ENCODE measurements at places on chromosomes 5 and 9. TPM values are rescaled to one million over a fixed set of nuclear protein-coding genes. Genes with fewer than 3 reads are reported as not detected.

ENC1 gene
- 100 TPM for total RNA-seq

PCDHA1 gene
- total RNA-seq = 0.83 TPM

BTNL3 gene
- not detected for total RNA-seq

GRXCR2 gene
- not detected for total RNA-seq

DMAC1 gene
- 38.7 TPM for total RNA-seq

DNA sequence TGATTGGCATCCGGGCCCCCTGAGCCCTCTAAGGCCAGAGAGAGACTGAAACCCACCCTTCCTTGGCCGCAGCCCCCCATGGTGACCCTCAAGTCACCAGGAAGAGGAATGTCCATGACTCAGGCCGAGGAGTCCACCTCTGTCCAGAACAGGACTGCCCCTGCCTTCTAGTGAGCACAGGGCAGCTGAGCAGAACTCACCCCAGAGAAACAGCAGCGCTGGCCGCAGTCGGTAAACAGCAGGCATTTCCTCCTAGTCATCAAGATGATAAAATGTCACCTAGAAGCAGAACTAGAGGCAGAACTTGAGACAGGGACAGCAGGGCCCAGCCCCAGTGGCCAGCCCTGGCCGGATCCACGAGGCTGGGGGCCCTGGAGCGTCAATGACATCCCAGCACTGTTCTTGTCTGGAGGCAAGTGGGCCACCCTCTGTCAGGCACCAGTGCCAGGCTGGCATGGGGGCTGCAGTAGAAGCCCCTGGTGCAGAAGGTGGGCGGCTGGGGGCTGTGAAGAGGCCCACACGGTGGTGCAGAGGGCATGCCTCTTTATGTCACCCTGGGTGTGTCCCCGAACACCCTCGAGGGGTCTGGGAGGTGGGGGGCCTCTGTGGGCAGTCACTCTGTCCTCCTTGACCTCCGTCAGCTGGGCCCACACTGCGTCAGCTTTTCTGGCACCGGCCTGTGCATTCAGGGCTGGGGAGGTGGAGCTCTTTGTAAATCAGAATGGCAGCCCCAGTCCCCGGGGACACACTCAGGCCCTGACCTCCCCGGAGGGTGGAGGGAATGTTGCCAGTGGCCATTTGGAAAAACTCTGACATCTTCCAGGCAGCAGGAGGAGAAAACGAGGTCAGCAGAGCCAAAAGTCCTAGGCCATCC is 83.0 kb downstream of the NTNG2 start:
- H3K27ac ChIP-seq = no peak overlapping the region
- no peak for DNase-seq
- H3K4me1 ChIP-seq = peaks cover 9% of the 10 kb centered on the region
- H3K27me3 ChIP-seq = peaks cover 69% of the 10 kb centered on the region
- H3K4me3 ChIP-seq = no peak overlapping the region
- peaks cover 12% of the 10 kb centered on the region for H3K36me3 ChIP-seq

RGS7BP gene
- total RNA-seq = not detected

- DNase-seq = no peak
- no peak overlapping the region for H3K4me3 ChIP-seq
- no peaks in the 10 kb centered on the region for H3K36me3 ChIP-seq
- peaks cover 14% of the 10 kb centered on the region for H3K27me3 ChIP-seq
- H3K27ac ChIP-seq = no peak overlapping the region
Measured at GRCh38 chr9:89731262-89732182, 126.7 kb downstream of the GADD45G start.

DNA sequence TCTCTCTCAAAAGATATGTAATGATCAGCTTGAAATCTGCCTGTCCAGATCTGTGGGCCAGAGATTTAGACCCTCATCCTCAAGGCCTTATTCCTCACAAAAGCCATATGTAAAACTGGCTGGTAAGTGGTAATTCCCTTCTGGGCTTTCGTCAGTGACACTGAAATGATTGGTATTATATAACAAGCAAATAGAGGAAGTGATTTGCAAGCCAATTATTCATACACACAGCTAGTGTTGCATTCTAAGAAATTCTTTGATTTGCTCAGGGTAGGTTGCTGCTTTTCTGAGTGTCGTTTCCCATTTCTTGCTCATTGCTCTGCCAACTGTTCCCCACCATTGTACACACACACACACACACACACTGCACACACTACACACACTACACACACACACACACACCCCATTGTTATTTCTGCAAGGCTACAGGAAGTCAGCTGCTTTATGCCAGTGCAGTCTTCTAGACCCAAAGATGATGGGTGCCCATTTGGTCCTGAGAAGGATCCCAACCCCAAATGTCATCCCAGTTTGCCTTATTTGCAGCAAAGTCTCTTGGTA is 76.8 kb downstream of the PRLR start:
- H3K27ac ChIP-seq = no peak overlapping the region
- DNase-seq = no peak
- no peaks in the 10 kb centered on the region for H3K36me3 ChIP-seq
- no peaks in the 10 kb centered on the region for H3K27me3 ChIP-seq

- no peaks in the 10 kb centered on the region for H3K36me3 ChIP-seq
- no peak overlapping the region for H3K27ac ChIP-seq
- no peaks in the 10 kb centered on the region for H3K4me1 ChIP-seq
- DNase-seq = no peak
- no peaks in the 10 kb centered on the region for H3K27me3 ChIP-seq
- H3K4me3 ChIP-seq = no peak overlapping the region
Measured at GRCh38 chr5:5134107-5134506, 6.0 kb upstream of the ADAMTS16 start.

SPOCK1 gene
- total RNA-seq = 3.3 TPM

DNA sequence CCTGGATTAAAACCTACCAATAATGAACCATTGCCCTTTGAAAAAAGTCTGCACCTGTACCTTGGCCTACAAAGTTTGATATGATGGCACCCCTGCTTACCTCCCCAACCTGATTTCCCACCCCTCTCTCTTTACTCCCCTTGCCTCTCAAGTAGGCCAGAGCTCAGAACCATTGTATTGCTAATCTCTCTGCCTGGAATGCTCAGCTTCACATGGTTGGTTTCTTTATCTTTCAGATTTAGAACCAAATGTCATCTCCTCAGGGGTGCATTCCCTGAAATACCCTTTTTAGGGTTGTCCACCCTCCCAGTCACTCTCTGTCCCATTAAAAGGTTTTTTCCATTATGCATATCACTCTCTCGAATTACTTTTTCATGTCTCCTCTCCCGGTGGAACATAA is 116.6 kb upstream of the VCAN start:
- no peak overlapping the region for H3K4me3 ChIP-seq
- H3K4me1 ChIP-seq = no peaks in the 10 kb centered on the region
- no peaks in the 10 kb centered on the region for H3K36me3 ChIP-seq
- no peaks in the 10 kb centered on the region for H3K27me3 ChIP-seq

DNA sequence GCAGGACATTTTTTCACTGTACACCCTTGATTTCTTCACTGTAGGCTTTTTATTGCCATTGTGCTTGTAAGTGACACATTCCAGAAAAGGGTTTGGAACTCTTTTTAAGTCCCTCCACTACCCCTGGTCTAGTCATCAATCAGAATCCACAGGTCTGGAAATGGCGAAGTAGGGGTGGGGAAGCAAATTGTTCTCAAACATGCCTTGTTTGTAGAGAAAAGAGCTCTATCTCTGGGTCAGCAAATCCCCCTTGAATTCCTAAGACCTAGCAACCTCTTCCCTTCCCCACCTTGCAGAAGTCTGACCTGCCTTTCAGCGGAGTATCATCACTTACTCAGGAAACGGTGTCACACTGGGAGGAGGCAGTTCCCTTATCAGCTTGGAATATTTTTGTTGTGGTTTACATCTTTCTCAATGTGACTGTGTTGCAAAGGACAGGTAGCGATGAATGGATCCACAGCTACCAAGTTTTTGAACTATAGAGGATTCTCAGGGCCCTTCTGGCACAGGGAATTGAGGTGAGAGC is 3.2 kb downstream of the SH3RF2 start:
- H3K27ac ChIP-seq = no peak overlapping the region
- peak overlapping the region; percentile 76 for H3K4me3 ChIP-seq
- peaks cover 81% of the 10 kb centered on the region for H3K4me1 ChIP-seq
- DNase-seq = no peak

- peak within 1 kb of the TSS; percentile 99 for H3K27ac ChIP-seq
- H3K27me3 ChIP-seq = no peaks in the 10 kb centered on the region
- peak; percentile 91 for DNase-seq
Measured at GRCh38 chr5:179820483-179821297, at the start of gene SQSTM1. SQSTM1 (plus strand) TSS chr5:179820905; CDS start chr5:179820937, 32 bp downstream.

ERCC8 gene
- 17.2 TPM for total RNA-seq
